ENCODE measurements at places on chromosomes 1 and 21.
A peak's percentile ranks its signal among the peaks of the same experiment; 100 is the strongest.

- DNase-seq = no peak
These were observed 6.2 kb downstream of the FAAP20 start for GRCh38 chr1:2188336-2188735.

DNA sequence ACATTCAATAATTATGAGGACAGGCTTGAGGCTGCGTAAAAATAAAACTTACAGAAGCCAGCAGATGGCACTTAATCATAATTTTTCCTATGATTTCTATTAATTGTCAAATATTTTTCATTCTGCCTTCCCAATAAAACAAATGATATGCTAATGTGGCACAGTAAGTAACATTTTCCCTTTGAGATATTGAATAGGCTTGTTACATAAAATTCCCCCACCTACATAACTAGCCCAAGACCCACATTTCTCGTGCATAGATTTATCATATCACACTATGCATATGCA lies 55.4 kb upstream of the PTGFRN start:
- DNase-seq = no peak

GRCh38 chr1:32263744-32264143 lies 12.7 kb downstream of the LCK start:
- no peak for DNase-seq

- no peak for DNase-seq
These were observed 13.8 kb downstream of the FGGY start for GRCh38 chr1:59310549-59311250.

GRCh38 chr21:45845770-45846090 lies 135.8 kb upstream of the COL6A1 start:
- DNase-seq = no peak

DNA sequence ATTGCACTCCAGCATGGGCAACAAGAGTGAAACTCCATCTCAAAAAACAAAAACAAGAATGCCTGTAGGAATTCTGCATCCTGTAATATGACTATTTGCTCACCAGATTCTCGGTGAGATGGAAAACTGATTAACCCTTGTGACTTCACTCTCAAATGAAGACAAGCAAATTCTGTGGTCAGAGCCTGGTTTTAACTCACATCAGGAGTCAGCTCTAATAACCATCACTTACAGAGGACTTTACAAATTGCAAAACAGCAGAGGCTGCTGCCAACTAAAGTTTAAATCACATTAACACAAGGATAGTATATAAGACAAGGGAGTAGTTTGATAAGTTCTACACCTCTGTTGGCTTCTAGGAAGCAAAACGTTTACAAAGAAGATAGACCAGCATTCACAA lies 35.7 kb upstream of the FAM163A start:
- no peak for DNase-seq

DNA sequence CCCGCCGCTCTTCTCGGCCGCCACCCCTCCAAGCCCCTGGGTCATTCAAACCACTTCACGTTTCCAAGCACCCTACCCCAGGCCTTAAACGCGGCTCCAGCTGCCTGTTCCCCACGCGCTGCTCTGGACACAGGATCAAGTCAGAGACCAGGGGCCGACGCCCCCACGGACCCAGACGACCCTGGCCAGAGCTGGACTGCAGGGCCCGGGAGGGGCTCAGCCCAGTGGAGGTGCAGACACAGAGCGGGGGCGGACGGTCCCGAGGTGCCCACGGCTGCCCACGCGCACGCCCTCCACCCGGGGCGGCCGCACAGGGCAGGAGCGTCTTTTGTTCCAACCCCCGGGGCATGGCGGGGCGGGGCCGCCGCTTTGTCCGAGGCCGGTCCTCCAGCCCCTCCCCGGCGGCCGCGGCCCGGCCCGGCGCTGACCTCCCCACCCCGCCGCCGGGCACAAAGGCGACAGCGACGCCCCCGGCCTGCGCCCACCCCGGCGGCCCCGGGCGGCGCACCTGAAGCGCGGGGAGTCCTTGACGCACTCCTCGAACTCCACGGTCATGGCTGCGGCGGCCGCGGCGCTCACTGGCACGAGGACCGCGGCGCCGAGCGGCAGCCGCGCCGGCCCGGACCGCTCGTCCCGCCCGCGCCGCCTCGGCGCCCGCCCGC lies 338 bp downstream of the ACAP3 start:
- no peak for DNase-seq

DNA sequence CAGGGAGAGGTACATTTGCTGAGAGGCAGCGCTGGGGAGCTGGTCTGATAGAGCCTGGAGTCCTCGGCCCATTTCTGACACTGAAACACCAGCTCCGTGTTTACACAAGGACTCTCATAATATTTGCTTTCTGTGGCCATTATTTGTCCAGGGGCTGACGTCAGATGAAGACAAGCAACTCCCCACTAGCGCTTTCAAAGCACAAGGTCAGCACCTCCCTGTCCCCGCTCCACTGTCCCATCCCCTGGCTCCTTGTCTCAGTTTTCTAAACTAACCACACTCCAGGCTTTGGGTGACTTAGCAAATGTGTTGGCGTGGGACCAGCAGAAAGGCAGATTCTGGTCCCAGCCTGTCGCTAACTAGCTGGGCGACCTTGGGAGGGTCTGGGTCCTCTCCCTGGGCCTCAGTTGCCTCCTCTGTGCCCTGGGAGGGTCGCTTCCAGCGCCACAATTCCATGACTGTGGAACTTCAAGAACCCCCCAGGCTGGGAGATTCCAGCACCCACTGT lies 37.4 kb upstream of the ZBTB40 start:
- peak; percentile 39 for DNase-seq

GRCh38 chr1:40064797-40065499 lies 24.4 kb downstream of the CAP1 start:
- no peak for DNase-seq

DNA sequence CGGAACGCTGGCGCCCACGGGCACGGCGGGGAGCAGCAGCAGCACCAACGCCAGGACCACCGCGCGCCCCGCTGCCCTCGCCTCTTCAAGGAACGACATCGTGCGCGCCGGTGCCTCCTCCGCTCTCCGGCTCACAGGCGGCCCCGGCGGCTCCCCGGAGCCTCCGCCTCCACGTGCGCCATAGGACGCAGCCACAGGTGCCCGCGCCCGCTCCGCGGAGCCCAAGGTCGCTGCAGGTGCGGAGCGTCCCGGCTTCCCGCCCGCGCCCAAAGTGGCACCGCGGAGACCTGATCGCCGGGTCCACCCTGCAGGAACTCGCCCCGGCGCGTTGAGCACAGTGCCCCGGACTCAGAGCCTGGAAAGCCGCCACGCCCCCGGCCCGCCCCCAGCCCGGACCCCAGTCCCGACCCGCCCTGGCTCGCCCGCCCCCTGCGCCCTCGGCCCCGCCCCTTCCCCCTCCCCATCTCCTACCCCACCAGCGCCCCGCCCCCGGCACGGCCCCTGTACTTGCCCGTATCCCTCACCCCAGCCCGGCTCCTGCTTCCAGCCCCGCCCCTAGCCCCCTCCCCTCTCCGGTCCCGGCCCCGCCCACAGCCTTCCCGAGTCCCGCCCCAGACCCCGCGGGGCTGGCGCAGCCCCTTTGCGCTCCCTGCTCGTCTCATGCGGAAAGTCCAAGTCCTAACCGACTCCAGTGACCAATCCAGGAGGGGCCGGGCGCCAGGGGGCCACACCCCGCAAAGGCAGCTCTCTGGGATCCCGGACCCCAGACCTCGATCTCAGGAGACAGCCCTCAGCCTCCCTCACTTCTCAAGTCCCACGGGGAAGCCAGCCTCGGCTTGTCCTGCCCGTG lies at the start of gene MEGF6:
Gene MEGF6 (minus strand): TSS at position 339 of the 850 bp plus-strand sequence. CDS start 240 bp downstream, at position 99.
- peak; percentile 8 for DNase-seq

DNA sequence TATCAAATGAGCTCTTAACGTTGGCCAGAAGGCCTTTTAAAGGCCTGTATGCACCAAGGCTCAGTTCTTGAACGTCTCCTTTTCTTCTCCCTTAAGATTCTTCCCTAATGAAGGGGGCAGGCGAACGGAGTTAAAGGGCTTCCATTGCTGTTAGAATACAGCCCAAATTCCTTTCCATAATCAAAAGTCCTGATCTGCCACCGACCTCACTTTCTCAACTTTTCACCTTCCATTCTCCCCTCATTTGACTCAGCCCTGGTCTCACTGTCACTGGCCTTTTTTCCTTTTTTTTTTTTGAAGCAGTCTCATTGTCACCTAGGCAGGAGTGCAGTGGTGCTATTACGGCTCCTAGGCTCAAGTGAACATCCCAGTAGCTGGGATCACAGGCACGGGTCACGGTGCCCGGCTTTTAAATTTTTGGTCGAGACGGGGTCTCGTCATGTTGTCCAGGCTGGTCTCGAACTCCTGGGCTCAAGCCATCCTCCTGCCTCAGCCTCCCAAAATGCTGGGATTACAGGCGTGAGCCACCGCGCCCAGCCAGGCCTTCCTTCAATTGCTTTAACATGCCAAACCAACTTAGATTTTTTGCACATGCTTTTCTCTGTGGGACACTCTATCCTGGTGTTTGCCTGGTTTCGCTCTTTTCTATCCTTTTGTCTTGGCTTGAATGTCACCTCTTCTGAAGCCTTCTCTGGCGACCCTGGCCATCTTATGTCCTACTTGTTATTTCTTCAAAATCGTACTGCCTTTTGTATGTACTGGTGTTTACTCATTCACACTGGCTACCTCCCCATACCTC lies 612 bp upstream of the CMPK1 start:
- no peak for DNase-seq

GRCh38 chr1:155038602-155039307 lies 5.1 kb downstream of the DCST1 start:
- DNase-seq = peak; percentile 19

GRCh38 chr21:45858180-45858579 lies 123.4 kb upstream of the COL6A1 start:
- DNase-seq = no peak

- DNase-seq = no peak
These were observed 2.7 kb downstream of the IL10RB start for GRCh38 chr21:33268737-33269441.

DNA sequence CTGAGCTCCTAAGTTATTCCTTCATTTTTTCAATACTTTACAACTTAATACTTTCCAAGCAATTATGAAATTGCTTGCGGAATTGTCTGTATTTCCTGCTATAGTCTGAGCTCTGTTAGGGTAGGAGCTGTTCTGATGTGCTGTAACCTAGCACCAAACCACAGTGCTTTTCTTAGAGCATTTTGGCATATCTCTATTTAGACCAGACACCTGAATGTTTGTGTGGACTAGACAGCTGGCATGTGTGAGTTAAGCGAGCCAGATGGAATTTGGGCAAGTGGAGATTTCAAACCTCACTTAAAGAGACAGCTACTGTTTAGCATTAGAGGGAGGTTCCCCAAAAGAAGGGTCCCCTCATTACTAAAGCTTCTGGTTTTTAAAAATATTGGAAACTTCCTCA lies 106.1 kb downstream of the RWDD3 start:
- DNase-seq = no peak

- DNase-seq = peak; percentile 30
These were observed 13.0 kb upstream of the SLC19A1 start for GRCh38 chr21:45555251-45555556.

- peak; percentile 60 for DNase-seq
These were observed 91.4 kb upstream of the S1PR1 start for GRCh38 chr1:101145449-101145820.

- peak; percentile 36 for DNase-seq
These were observed 13.9 kb downstream of the SERTAD4 start for GRCh38 chr1:210246447-210246846.

DNA sequence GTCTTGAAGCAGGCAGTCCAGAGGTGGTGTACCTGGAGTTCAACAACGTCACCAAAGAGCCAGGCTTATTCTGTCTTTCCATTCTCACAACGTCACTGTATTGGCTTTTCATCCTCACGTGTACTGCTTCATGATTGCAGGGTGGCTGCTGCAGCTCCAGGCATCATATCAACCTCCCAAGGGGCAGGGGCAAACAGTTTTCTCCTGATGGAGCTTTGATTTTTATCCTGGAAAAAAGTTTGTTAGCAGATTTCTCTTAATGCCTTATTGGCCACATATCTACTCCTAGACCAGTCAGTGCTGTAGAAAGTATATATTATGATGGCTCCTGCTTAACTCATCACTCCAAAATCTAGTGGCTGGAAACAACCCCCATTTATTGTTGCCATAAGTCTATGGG lies 8.3 kb upstream of the OPRD1 start:
- DNase-seq = no peak

DNA sequence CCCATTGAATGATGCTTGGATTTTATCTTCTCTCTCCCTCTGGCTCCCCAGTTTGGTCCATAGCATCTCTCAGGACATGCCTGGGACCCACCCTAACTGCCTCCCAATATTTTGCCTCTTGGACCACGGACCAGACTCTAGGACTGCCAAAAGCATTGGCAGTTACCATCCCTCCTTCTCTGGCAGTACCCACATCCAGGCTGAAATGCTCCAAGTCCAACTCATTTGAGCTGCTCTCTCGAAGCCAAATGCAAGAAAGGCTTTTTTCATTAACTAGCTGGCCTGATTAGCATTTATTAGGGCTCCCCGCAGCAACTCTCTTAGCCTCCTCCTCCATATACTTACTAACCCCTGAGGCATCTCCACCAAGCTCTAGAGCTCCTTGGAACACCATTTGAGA lies 140.0 kb upstream of the GRIK3 start:
- no peak for DNase-seq

GRCh38 chr1:11744287-11744686 lies 8.4 kb downstream of the AGTRAP start:
- no peak for DNase-seq

DNA sequence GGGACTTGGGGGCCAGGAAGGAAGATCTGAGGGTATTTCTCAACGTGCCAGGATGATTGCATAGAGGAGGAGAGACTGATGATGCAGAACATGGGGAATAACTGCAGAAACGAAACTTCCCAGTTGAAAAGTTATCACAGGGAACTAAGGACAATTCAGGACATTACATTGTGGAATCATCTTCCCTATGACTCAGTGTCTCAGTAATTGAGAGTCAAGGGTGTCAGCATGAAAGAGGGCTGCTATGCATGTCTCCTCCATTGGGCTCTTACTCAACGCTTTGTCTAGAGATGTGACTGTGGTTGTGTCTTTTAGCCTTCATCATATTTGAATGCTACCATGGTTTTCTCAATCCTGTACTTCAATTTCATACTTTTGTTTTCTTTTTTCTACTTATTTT lies 48.9 kb upstream of the PTGFR start:
- peak; percentile 27 for DNase-seq

GRCh38 chr1:114379987-114380386 lies 131.0 kb downstream of the TRIM33 start:
- no peak for DNase-seq

DNA sequence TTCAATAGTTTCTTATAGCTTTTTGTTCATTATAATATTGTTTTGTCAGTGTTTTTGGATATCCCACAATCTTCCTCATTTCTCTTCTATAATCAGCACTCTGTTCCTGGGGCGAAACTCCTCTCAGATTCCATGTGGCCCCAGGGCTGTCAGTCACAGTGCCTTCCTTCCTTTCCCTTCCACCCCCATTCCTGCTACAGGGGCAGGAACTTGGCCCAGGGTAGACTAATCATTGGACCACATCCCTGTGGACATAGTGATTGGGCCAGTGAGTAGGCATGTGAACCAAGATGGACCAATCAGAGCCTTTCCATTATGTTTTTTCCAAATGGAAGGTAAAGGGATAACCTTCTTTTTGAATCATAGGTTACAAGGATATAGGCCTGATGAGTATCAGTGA lies 78.3 kb downstream of the PGM1 start:
- no peak for DNase-seq

GRCh38 chr1:82258887-82259286 lies 458.2 kb downstream of the ADGRL2 start:
- no peak for DNase-seq

GRCh38 chr1:225765982-225766674 lies 11.5 kb upstream of the SRP9 start:
- DNase-seq = no peak

GRCh38 chr1:171210355-171210754 lies 25.3 kb downstream of the FMO2 start:
- DNase-seq = no peak
